ENCODE measurements at places on chromosomes 2 and 18.

DNA sequence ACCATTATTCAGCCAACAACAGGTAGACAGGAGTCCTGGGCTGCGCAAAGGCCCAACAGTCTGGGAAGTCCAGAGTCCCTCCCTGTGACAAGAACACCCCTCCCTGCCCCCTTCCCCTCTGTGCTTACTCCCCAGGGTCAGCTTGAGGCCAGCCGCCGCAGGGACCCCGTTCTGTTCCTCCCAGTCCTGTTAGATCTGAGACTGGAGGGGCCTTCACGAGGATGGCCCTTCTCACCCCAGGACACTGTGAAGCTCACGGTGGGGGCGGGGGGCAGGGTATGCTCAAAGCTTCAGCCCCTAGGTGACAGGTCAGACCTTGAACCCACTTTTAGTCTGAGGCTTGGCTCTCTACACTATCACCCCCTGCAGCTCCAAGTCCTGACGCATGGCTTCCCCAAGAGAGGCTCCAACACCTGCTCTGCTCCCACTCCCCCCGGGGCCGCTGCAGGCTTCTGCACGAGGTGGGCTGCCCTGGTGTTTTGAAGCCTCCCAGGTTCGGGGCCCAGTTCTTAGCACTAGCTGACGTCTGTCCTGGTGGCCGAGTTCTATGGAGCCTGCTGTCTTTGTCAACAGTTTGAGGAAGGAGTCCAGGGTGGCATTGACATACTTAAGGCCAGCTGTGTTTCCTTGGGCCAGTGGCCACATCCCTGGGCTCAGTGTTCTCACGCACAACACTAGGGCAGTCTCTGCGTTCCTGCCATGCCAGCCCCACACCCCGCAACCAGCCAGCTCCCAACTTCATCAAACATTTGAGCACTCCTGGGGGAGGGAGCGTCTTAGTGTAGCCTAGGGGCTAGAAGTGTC, 37.2 kb upstream of the HPCAL1 start:
- no peak for DNase-seq

DNA sequence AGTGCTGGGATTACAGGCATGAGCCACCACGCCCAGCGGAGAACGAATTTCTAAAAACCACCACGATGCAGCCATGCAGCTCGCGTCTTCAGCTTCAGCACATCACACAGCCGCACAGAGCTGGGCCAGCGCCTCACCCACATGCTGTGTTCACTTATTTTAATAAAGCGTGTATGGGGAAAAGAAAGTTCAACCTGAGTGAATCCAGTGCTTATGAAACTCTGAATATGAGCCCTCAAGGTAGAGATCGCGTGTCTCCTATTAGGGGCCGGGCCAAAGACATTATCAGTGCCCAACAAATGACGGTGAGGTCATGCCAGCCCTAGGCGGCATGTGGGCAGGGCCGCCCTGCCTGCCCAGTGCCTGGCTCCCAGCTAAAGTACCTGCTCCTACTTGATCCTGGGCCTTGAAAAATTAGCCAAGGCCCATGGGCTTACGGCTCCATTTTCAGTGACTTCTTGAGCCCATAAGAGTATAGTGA, 44.3 kb downstream of the SPRED2 start:
- no peak for DNase-seq

- DNase-seq = no peak
Observed at GRCh38 chr2:44713170-44713569, 228.3 kb upstream of the SIX3 start.

GRCh38 chr2:69465513-69466456, 28.6 kb upstream of the NFU1 start:
- DNase-seq = no peak

- DNase-seq = no peak
Observed at GRCh38 chr2:19235308-19235707, 123.1 kb downstream of the OSR1 start.

DNA sequence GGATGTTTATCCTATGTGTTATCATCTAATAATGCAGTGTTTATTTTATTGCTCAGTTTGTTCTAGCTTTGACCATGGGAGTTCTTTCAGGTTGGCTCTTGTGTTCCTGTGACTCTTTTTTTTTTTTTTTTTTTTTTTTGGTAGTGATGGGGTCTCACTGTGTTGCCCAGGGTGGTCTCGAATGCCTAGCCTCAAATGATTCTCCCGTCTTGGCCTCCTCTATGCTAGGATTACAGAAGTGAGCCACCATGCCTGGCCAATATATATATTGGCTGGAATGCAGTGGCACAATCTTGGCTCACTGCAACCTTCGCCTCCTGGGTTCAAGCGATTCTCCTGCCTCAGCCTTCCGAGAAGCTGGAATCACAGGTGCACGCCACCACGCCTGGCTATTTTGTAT, 18.9 kb upstream of the NFU1 start:
- no peak for DNase-seq

DNA sequence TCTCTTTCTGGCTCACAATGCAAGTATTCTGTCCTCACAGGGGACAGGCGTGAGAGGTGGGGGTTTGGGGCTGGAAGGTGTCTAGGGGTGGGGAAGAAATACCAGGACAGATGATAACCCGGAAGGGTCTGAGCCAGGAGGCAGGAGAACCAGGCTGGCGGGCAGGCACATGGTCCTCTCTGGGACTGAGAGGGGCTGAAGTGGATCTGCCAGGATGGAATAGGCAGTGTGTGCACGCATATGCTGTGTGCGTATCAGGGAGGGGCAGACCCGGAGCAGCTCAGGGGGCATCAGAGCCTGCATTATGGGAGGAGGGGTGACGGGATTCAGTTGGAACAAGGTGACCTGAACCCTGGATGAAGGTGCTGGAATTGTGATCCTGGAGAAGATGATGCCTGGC, 157.3 kb downstream of the DYSF start:
- DNase-seq = no peak

- no peak for DNase-seq
Observed at GRCh38 chr18:67386032-67386431, 130.5 kb downstream of the DSEL start.

GRCh38 chr18:75130591-75131328, 78.2 kb downstream of the PTGR3 start:
- DNase-seq = no peak

GRCh38 chr2:67256892-67257291, 140.2 kb upstream of the ETAA1 start:
- DNase-seq = no peak
